ENCODE measurements at places on chromosomes 11 and 22.
A peak's percentile ranks its signal among the peaks of the same experiment; 100 is the strongest.

GRCh38 chr11:69416143-69416515, 65.3 kb upstream of the LINC01488 start:
- no peak for DNase-seq

- no peak for DNase-seq
Measured at GRCh38 chr22:37278261-37278660, 4.0 kb upstream of the CYTH4 start.

- no peak for DNase-seq
Measured at GRCh38 chr22:44879301-44879680, 126.9 kb downstream of the ARHGAP8 start.

GRCh38 chr22:26671317-26672059, 14.1 kb downstream of the MIAT start:
- peak; percentile 84 for DNase-seq

GRCh38 chr22:43618517-43618916, 193.6 kb downstream of the EFCAB6 start:
- no peak for DNase-seq

GRCh38 chr11:57571606-57572005, 4.1 kb upstream of the UBE2L6 start:
- DNase-seq = no peak

- peak; percentile 45 for DNase-seq
Measured at GRCh38 chr11:119378851-119379465, 2.5 kb downstream of the USP2 start.

GRCh38 chr22:38881997-38882879, 10.2 kb upstream of the CBX6 start:
- DNase-seq = peak; percentile 46

DNA sequence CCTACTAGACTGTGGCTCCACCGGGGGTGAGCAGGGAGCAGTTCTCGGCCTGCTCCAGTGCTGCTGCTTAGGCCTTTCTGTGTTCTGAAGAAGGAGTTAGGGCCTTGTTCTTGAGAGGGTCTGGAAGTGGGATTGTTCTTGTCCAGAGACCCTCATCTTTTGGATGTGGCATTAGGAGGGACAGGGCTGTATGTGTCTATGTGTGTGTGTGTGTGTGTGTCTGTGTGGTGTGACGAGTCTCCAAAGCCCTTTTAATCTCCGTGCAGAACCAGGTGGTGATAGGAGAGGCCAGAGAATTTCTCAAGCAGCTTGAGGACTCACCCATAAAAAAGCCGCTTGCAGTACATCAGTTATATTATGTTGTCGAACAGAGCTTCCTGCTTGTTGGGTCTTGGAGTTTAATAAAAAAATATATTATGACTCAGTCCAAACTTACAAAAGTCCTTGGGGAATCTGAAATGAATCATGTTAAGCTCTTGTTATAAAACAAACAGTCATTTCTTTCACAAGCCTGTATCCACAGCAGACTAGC, 196.5 kb downstream of the TENM4 start:
- no peak for DNase-seq

DNA sequence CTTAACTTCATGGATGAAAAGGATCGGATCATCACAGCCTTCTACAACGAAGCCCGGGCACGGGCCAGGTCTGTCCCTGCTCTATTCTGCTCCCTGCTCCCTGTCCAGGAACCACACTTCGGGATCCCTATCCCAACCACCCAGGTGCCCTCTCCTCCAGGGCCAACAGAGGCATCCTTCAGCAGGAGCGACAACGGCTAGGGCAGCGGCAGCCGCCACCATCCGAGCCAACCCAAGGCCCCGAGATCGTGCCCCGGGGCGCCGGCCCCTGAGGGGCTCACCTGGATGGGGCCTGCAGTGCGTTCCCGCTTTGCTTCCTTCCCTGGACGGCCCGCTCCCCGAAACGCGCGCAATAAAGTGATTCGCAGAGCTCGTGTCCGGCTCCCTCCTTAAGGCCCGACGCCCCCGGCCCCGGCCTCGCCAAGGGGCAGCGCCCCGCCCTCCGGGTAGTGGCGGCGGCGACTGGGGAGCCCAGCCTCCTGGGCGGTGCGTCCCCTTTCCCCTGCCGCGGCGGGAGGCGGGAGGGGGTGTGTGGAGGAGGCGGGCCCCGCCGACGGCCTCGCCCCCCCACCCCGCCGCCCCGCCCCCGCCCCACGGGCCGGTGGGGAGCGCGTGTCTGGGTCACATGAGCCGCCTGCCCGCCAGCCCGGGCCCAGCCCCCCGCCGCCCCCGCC, at the start of gene VEGFB:
Gene VEGFB, plus strand, starts transcription at position 672 of the 674 bp plus-strand sequence. CDS start 250 bp downstream, outside the sequence.
- peak; percentile 58 for DNase-seq

DNA sequence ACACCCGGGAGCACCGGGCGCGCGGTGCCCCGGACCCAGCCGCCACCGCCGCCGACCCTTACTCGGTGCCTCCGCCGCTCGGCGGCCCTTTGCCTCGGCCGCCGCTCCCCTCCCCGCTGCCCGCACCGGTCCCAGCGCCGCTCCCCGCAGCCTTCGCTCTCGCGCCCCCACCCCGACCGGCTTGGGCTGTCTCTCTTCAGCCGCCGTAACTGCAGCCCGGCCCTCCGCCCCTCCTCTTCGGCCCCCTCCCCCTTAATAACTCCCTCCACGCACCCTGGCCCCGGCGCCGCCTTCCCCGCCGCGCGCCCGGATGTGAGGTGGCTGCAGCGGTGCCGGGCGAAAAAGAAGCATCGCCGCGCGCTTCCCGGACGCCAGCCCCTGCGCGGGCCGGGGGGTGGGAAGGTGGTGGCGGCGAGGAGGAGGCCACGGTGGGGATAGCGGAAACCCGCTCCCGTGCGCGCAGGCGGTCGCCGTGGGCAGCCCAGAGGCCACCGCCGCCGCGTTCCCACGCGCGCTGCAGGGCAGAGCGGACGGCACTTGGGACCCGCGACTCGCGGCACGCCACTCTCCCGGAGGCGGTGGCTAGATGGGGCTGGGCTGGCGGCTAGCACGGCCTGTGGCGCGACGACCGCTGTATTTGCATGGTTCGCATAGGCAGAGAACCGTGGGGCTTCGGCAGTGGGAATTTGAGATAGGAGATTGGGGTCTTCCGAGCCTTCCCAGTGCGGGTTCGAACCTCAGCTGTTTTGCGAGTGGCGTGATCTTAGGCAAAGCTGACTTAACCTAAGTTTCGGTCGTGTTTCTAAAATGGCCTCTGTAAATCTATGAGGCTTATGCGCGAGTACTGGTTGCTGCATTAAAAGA, at the start of gene EIF4ENIF1:
Gene EIF4ENIF1, minus strand, starts transcription at position 211 of the 864 bp plus-strand sequence. CDS start 1,124 bp downstream, outside the sequence.
- peak; percentile 70 for DNase-seq

GRCh38 chr11:106397787-106398501, 320.5 kb downstream of the AASDHPPT start:
- DNase-seq = no peak

GRCh38 chr11:83194281-83195142, 1.0 kb downstream of the ANKRD42 start:
- peak; percentile 84 for DNase-seq

- DNase-seq = peak; percentile 89
Measured at GRCh38 chr11:67265633-67266448, 432 bp upstream of the GRK2 start.

Data from stimulated activated effector memory CD8-positive, alpha-beta T cell treated with anti-CD3 and anti-CD28 coated beads, Interleukin-12 subunit alpha, Interleukin-12 subunit beta, amount 100 ng/mL, for 72 hours (primary cell).